ENCODE measurements at places on chromosomes 6 and 20.

- no peak for DNase-seq
Observed at GRCh38 chr6:53627391-53628218, 38.0 kb downstream of the KLHL31 start.

DNA sequence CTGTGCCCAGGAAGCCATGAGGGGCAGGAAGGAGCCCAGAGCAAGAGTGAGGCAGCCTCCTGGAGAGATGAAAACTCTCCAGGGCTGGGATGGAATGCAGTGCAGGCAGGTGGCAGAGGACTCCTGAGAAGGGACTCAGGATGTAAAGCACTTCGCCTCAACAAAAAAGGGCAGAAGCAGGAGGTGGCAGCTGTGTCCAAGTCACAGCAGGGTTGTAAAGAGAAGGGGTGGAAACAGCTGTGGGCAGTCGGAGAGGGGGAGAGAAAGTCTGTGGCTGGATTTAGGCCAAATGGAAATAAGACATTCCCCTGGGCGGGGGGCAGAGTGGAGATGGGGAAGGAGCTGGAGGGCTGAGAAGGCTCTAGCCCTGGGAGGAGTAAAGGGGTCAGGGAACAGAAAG lies 34.9 kb downstream of the CYP21A2 start:
- DNase-seq: no peak

- no peak for DNase-seq
Observed at GRCh38 chr6:2839982-2840748, 1.5 kb downstream of the SERPINB1 start.

GRCh38 chr6:155313602-155314091 lies 637 bp downstream of the TFB1M start:
- no peak for DNase-seq

GRCh38 chr6:127198549-127198948 lies 68.1 kb upstream of the RNF146 start:
- DNase-seq: no peak

DNA sequence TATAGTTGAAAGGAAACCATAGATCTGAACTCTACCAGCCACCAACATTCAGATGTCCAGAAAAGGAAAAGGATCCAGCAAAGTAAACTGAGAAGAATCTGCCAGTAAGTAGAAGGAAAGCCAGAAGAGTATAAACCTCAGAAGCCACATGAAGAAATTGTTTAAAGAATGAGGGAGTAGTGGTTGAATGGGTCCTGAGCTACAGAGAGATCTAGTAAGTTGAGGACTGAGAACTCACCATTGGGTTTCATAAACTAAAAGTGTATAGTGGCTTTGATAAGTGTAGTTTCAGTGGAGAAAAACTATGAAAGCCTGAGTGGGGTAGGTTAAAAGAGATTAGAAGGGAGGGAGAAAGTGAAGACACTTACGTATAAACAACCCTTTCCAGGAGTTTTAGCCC lies 32.0 kb upstream of the SUMO4 start:
- DNase-seq: no peak

DNA sequence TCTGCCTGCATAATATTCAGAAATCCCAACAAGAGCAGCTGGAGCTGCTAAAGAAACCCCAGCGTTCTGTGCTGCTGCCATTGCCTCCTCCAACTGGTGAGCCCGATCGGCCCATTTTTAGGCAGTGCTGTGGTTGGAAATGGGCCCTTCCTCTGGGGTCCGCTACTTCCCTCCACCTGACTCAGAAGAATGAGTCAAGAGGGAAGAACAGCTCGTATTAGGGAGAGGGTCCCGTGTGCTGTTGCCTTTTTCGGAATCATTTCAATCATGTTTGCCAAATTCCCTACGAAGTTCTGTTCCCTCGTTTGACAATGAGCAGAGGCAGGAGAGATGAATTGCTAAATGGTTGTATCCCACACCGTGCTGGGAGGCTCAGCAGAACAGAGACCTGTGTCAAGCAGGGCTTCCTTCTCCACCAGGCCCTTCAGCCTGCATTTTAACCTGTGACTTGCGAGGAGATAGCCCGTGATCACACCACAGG lies 38.4 kb downstream of the THBS2 start:
- DNase-seq: no peak

- no peak for DNase-seq
Observed at GRCh38 chr6:111118826-111119225, 31.5 kb downstream of the SLC16A10 start.

- DNase-seq: no peak
Observed at GRCh38 chr6:37095997-37096396, 74.0 kb upstream of the PIM1 start.

GRCh38 chr6:164097551-164098398 lies 683.3 kb downstream of the QKI start:
- no peak for DNase-seq

DNA sequence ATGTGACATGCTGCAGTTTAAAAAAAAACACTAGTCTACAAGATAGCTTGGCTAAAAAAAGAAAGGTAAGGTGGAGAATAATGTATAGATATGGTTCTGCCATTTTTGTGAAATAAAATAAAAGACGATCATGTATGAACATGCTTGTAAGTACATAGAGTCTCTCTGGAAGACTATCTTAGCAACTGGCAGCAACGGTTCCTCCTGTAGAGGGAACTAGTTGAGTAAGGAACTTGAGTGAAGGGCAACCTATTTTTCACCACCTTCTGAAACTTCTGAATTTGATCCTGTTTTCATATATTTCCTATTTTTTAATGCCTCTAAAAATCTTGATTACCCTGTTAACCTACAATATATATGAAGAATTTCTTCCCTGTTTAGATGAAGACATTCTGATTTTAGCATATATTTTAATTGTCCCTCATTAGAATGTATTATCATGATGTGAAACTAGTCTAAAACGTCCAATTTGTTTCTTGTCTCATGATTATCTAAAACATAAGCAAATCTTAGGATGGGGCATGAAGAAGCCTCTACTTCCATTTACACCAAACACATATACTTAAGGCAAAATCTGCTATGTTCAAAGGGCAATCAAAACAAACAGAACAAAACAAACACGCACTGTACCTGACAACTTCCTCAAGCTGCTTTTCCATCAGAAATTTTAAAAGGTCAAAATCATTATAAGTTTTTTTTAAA lies 202.5 kb downstream of the ISM1 start:
- no peak for DNase-seq

DNA sequence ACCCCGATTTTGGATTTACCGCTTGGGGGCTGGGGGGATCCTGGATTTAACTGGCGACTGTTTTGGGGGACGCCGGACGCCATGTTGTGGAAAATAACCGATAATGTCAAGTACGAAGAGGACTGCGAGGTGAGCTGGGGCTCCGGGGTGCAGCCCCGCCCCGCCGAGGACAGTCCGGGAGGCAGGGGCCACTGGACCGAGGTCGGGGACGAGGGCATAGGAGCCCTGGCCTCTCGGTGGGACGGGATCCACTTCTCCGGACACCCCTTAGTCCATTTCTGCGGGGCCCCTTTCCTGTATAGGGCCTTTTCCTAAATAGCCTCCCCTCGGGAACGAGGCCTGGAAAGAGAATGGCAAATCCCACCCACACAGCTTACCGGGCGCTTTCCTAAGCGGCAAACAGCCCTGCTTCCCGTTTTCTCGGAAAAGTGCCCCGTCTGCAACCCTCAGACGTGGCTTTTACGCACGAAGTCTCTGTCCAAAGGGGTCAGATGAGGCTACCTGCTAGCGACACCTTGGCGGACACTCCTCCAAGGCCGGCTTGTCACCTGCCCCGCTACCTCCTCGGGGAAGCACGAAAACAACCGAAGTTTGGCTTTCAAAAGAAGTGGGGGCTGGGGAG lies 469 bp downstream of the TFAP2C start:
- no peak for DNase-seq

DNA sequence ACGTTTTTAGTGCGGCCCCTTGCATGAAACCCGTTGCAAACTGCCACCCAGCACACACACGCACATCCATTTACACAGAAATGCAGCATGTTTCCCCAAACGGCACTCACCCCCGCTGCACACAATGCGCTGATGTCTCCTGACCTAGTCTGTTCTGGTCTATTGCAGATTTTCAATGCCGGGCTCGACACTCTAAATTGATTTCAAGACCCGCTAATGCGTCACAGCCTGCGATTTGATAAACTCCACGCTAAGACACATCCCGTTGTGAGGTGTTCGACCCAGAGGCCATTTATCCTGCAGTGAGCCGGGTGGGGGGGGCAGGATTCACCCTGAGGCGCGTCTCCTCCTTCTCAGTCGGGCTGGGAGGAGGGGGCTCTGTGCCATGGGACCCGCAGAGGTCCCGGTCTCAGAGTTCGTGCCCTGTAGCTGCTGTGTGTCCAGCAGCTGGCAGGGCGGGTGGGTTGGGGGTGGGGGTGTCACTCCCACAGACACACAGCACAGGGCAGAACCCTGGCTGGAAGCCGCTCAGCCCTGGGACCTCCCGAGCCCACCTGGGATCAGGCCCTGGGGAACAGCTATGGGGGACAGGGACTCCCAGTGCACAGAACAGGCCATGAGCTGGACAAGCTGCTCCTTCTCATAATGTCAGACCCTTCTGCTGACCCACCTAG lies 367.9 kb downstream of the PREX1 start:
- no peak for DNase-seq

DNA sequence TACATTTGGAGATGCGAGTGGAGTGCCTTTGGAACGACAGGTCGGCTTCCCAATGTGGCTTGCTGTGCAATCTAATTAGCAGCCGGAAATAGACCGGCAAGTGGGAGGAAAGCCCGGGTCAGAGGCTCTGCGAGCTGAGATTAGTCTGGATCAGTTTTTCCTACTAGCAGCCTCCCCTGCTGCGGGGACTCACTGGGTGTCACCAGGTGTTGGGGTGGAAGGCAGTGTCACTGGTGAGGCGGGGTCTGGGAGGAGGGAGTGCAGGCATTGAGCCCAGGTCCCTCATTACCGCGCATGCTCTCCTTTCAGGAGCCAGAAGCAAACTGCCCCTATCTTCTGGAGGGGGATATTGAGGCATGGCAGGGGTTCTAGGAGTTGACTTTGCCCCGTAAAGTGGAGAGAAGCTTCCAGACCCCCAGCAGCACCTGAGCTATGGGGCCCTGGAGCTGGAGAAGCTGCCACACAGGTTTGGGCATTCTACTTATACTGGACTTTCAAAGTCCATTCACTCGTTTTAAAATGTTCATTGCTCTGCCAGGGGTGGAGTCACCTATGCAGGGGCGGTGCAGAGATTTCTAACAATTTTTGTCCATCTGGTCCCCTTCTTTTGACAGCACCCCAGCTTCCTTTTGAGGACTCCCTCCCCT lies 11.0 kb downstream of the SULF2 start:
- no peak for DNase-seq

DNA sequence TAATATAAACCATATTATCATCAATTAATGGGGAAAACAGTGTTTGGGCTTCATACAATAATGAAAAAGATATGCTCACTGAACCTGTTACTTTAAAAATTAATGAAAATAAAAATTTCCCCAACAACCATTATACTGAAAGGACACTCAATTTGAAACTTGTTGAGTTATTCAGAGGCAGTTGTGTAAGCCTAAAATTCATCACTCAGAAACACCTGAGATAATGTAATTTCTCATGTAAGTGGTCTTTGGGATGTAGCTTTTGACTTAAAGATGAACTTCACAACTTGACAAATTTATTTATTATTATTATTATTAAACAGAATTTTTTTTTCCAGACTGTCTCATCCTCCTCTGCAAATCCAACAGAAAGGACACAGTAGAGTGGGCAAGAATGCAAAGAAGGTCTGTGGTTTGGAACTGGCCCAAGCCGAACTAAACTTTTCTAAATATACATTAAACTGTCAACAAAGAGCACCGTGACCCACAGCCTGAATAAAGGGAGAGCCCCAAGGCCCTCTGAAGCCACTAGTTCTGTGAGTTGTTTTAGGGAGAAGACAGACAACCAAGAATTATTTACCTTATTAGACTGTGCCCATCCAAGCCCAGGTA lies 32.2 kb upstream of the HEY2 start:
- DNase-seq: no peak

GRCh38 chr20:57584768-57585461 lies 24.0 kb downstream of the PCK1 start:
- DNase-seq: no peak

- DNase-seq: no peak
Observed at GRCh38 chr6:14968056-14968637, 277.7 kb upstream of the JARID2 start.

DNA sequence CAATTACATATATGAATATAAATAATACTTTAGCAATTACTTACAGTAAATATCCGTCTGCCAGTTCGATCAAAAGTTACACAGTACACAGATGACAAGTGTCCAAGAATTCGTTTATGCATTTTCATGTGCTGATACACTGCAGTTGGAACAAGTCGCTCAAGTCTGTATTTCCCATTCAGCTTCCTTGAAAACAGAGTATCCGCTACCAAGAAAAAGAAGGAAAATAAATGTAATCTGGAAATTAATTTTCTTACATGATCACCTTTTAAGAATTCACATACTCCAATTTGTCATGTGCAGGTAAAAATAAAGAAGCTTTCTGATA lies 35.3 kb downstream of the PHIP start:
- no peak for DNase-seq

GRCh38 chr20:49768204-49769047 lies 44.2 kb upstream of the SLC9A8 start:
- peak; percentile 26 for DNase-seq

DNA sequence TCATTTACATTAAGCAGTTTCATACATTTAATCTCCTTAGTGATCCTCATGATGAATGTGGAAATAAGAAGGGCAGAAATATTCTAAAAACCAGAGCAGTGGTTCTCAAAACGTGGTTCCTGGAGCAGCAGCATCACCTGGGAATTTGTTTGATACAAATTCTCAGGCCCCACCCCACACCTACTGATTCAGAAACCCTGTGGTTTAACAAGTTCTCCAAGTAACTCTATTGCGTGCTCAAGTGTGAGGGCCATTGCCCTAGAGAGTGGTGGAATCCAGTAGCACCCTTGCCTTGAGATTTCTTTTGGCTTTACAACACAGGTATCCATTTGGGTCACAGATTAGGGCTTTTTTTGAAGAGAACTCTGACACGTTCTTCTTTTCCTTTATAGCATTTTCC lies 354.6 kb upstream of the FLRT3 start:
- DNase-seq: no peak

DNA sequence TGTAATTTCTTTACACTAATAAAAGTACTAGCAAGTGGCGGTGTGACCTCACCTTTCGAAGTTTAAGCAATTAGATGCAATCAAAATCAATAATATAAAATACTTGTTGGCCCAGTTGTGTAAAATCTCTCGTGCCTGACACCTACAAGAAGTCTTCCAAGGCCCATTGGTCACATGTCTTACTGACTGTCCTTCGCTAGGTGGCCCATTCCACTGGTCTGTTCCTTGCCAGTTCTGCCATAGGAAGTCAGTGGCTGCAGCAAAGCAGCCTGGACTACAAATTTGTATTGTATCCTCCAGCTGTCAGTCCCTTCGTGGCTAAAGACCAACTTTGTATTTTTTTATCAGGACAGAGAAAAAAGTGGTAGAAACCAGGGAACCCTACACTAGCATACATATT lies 61.8 kb downstream of the CYB5R4 start:
- DNase-seq: no peak

- peak; percentile 28 for DNase-seq
Observed at GRCh38 chr6:159110013-159110412, 59.2 kb upstream of the FNDC1 start.

DNA sequence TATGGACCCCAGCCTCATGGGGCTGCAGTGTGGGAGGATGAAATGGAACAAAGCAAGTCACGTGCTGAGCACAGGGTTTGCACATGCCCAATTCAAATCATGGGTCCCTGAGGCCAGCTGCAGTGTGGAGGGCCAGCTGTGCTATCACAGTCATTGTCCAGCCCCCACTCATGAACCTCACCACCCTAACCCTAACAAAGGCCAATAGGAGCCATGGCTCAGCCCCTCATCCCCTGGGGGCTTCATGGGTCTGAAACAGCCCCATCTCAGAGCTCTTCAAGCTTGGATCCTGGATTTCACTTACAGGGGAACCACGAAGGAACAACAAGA lies 125.6 kb upstream of the MAFB start:
- no peak for DNase-seq

GRCh38 chr6:53375847-53376246 lies 27.1 kb upstream of the ELOVL5 start:
- DNase-seq: no peak

All from effector memory CD8-positive, alpha-beta T cell (primary cell).